ENCODE measurements at places on chromosomes 12 and 14. TPM values are rescaled to one million over a fixed set of nuclear protein-coding genes. Genes with fewer than 3 reads are reported as not detected.

DNA sequence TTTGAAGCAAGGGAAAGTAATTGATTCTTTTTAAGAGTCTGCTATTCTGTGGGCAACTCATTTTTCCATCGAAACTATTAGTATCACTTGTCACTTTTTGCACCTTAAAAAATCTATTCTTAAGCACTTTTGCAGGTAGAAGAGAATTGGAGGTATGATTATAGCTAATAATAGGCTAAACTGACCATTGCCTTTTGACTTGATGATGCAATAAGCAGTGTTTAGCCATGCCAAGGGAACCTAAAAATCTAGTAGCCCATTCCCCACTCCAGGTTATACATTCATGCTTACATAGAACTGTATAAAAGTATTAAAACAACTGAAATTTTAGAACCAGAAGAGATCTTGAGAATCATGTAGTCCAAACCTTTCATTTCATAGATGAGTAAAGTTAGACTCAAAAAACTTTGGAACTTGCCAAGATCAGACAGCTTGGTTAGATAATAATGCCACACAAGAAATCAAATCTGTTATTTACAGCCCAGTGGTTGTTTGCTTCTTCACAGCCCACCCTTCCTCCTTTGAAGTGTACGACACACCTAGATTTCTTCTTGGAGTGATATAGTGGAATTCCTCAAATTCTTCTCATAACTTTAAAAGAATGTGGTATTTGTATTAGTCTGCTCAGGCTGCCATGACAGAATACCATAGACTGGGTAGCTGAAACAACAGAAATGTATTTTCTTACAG lies 21.7 kb upstream of the GARIN2 start:
- peaks cover 6% of the 10 kb centered on the region for H3K4me1 ChIP-seq
- H3K27me3 ChIP-seq, result no peaks in the 10 kb centered on the region
- no peak overlapping the region for H3K4me3 ChIP-seq
- no peaks in the 10 kb centered on the region for H3K36me3 ChIP-seq
- no peak overlapping the region for H3K27ac ChIP-seq
- DNase-seq, result no peak

TMTC1 gene
- total RNA-seq, result 69.2 TPM

DNA sequence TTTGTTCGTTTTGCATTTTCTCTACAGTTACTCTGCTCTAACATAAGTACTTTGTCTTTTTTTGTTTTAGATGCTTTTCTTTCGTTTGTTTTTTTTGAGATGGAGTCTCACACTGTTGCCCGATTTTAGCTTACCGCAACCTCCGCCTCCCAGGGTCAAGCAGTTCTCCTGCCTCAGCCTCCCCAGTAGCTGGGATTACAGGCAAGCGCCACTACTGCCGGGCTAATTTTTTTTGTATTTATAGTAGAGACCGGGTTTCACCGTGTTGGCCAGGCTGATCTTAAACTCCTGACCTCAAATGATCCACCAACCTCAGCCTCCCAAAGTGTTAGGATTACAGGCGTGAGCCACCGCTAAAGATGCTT lies 2.7 kb downstream of the DIP2B start:
- no peaks in the 10 kb centered on the region for H3K36me3 ChIP-seq
- no peak overlapping the region for H3K27ac ChIP-seq
- H3K4me1 ChIP-seq, result peaks cover 17% of the 10 kb centered on the region
- no peak for DNase-seq
- H3K4me3 ChIP-seq, result no peak overlapping the region

ANO4 gene
- total RNA-seq, result not detected

DNA sequence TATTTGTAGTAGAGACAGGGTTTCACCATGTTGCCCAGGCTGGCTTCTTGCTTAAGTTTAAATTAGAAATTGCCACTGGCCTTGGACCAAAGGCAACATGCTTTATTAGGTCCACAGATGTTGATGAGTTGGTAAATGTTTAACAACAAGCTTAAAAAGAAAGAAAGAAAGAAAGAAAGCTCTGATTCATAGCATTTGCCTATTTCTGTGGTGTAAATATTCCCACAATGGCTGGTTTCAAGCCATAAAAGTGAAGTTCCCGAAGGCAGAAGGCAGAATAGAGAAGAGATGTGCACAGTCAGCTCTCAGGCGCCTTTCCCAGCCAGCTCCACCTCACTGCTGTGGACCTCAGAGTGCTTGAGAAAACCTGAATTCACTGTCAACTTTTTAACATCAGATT lies 26.4 kb downstream of the KCNK13 start:
- no peak for DNase-seq
- peaks cover 9% of the 10 kb centered on the region for H3K27me3 ChIP-seq
- H3K4me1 ChIP-seq, result peaks cover 16% of the 10 kb centered on the region
- no peaks in the 10 kb centered on the region for H3K36me3 ChIP-seq
- no peak overlapping the region for H3K27ac ChIP-seq

- H3K4me1 ChIP-seq, result no peaks in the 10 kb centered on the region
- H3K27ac ChIP-seq, result no peak overlapping the region
- H3K27me3 ChIP-seq, result no peaks in the 10 kb centered on the region
- DNase-seq, result peak; percentile 45
Observed at GRCh38 chr12:79006306-79006705, 141.7 kb downstream of the SYT1 start.
